Stimulated activated CD8-positive, alpha-beta memory T cell treated with anti-CD3 and anti-CD28 coated beads, Interleukin-12 subunit alpha, Interleukin-12 subunit beta, amount 100 ng/mL, for 4 hours (primary cell): ENCODE measurements at places on chromosomes 3 and 15.

DNA sequence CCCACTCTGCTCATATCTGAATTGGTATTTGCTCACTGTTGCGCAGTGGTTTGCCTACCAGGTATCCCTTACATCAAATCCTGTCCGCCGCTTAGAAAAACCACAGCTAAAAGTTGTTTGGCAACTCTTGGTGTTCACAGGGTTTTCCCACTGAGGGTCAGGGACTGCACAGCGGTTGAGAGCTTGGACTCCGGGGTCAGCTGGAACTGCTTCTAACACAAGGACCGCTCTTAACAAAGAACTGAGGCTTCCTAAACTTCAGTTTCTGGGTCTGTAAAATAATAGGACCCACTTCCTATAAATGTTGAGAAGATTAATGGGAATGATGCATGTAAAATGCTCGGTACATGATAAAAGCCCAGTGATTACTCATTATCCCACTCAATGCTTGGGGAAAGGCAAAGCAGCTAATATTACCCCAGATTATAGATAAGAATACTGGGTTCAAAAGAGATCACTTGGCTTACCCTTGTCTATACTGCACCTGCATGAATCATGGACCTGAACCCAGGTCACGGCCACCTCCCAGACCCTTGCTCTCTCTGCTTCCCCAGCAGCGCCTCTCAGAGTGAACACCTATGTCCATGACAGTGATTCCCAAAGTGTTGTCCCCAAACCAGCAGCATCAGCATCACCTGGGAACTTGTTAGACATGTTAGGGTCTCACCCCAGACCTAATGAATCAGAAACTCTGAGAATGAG is 36.1 kb downstream of the LIPC start:
- DNase-seq = no peak

DNA sequence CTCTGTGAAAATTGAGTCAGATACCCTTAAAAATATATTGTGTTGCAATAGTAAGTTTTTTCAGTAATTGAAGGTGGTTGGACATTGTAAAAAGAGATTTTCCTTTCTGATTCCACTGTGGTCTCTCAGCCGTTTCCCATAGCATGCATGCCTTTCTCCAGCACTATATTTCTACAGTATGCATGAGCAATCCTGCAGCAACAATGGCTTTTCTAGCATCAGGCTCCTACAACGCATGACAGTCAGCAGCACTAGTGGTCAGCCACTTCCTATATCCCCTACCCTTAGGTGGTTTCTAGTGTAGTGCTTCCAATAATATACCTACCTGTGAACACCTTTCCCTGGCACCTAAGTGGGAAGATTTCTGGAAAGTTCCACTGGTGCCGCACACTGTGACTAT is 55.4 kb upstream of the SNRPN start:
- DNase-seq = no peak

GRCh38 chr3:30754426-30754825 is 140.0 kb downstream of the GADL1 start:
- no peak for DNase-seq

DNA sequence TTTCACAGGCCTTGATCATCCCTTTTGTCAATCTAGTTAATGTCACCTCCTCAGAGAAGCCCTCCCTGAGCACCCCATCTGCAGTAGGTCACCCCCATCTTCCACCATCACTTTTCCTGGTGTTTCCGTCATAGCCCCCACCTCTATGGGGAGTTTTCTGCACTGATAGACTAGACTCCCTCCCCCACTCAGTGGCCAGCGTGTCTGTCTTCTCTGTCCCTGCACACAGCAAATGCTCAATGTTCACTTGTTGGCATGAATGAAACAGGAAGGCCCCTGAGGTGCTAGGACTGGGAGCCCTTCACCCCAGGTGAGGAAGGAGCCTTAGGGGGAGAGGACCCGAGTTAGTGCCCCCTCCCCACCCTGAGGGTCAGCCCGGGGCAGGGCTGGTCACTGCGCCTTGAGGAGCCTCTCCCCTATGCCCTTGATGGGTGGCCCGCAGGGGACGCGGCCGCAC is 15.8 kb upstream of the FANCD2 start:
- no peak for DNase-seq

DNA sequence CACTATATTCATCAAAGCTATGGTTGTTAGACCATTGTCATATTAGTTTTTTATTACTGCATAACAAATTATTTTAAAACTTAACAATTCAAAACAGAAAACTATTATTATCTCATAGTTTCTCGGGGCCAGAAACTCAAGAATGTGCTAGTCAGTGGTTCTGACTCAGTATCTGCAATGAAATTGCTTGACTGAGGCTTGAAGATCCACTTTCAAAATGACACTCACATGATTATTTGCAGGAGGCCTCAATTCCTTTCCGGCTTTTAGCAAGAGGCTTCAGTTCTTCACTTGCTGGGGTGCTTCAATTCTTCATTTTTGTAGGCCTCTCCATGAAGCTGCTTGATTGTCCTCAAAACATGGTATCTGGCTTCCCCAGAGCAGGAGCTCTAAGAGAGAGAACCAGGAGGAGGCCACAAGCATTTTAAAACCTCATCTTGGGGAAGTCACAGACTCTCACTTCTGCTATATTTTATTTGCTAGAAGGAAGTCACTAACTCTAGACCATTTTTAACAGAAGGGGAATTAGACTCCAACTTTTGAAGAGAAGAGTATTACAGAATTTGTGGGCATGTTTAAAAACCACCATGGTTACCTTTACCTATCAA is 383.7 kb downstream of the MFSD1 start:
- no peak for DNase-seq

DNA sequence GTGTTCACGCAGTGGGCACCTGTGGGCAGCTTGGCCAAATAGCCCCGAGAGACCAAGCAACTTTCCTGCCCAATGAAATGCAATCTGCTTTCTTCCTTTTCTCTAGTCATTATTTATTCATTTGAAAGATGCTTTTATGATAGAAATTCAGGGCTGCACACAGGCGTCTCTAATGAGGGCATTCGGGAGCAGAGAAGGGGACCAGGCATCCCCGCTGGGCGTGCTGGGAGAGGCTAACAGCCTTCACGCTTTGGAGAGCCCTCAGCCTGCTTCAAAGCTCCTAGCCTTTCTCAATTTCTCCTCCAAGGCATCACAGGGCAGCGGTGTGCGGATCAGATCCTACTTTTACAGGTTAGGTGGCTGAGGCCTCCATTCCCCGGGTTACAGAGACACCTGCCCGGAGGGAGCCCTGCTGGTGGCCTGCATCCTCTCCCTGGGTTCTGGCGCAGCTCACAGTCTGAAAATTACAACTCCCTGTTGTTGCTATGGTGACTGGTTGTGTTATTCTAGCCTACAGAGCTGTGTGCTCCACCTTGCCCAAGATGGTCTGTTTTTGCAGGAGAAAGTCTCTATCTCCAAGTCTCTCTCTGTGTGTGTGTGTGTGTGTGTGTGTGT is 21.8 kb upstream of the KLF13 start:
- no peak for DNase-seq

DNA sequence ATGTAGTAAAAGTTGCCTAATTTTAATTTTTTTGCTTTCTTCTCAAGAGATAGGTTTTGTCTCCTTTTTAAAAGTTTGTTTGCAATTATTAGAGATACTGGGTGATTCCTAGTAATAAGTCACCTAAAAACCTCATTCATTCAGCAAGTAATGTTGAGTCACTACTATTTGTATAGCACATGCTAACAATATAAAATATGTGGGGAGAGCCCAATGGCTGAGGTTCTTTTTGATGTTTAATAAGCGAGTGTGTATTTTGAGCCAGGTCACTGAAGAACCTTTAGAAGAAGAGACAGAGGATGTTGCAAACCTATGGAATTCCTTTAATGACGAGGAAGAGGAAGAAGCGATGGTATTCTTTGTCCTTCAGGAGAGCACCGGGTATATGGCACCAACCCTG is 123.7 kb upstream of the CHRM5 start:
- DNase-seq = no peak
